AG04450 (cell line): ENCODE measurements at places on chromosomes 16 and 17. TPM values are rescaled to one million over a fixed set of nuclear protein-coding genes. Genes with fewer than 3 reads are reported as not detected.
A peak's percentile ranks its signal among the peaks of the same experiment; 100 is the strongest.

DNA sequence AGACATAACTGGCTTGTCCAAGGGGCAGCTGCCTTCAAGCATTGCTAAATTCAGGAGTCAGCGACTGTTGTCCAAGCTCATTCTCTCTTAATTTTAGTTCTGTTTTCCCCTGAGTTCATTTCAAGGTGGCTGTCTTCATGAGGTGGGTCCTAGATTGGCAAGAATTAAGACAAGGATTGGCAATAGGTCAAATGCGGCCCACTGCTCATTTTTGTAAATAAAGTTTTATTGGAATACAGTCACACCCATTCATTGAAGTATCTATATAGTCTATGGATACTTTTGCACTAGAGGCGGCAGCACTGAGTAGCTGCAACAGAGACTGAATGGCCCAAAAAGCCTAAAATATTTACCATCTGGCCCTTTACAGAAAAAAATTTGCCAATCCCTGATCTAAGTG, 73.8 kb downstream of the TMEM114 start:
- no peak for DNase-seq

The MAP2K3 gene
- 13.7 and 24.0 TPM in 2 replicates for polyA plus RNA-seq

DNA sequence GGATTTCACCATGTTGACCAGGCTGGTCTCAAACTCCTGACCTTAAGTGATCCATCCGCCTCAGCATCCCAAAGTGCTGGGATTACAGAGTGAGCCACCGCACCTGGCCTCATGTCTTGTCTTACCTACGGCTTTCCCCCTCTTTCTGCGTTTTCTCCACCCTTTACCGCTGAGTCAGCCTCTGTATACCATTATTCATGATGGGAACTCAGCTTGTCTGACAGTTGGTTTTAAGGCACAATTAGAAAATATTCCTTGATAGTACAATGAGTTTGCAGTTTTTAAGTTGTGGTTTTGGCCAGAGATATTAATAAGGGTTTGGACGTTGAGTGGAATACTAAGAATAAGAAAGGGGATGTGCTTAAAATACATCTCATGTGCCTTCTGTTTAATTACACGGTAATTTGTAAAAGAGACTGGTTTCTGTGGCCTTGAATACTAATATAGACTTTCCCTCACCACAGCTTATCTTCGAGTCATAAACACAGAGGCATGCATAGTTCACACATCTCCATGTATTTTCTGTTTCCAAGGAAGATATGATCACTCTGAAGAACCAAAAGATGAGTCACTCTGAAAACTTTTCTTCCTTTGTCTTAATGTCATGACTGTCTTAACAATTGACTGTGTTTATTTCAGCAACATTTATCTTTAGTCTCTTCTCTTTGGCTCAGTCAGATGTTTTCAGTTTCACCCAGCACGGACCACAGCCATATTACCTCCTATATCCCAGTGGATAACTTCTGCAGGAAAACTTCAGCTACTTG, 54.4 kb downstream of the PITPNC1 start:
- no peak for DNase-seq

- DNase-seq = no peak
Measured at GRCh38 chr17:66135896-66136295, 56.0 kb downstream of the CEP112 start.

DNA sequence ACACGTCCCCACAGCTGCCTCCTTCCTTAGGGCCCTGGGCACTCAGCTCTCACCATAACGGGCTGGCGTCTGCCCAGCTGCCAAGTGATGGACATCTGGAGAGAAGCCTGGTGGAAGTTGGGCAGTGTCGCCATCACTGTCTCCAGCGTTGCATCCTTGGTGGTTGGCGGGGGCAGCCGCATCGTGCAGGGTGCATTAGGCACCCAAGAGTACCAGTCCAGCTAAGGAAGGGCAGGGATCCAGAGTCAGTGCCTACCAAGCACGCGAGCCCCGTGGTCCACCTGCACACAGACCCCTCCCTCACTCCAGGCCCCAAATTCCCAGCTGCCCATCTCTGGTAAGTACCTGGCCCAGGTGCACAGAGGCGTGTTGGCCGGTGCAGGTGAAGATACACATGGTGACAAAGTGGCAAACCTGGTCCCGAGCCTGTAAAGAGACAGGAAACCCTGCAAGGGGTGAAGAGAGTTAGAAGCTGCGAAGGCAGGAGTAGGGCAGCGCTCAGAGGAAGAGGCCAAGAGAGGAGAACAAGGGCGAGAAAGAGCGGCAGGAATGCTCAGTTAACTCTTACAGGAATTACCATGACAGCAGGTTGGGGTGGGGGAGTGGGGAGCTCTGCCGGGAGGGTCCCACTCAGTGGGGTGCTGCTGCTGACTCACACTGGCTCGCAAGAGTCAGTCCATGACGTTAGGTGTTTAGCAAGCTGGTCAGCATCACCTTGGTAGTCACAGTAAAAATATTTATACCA, 9.5 kb downstream of the ALOX15 start:
- no peak for DNase-seq

DNA sequence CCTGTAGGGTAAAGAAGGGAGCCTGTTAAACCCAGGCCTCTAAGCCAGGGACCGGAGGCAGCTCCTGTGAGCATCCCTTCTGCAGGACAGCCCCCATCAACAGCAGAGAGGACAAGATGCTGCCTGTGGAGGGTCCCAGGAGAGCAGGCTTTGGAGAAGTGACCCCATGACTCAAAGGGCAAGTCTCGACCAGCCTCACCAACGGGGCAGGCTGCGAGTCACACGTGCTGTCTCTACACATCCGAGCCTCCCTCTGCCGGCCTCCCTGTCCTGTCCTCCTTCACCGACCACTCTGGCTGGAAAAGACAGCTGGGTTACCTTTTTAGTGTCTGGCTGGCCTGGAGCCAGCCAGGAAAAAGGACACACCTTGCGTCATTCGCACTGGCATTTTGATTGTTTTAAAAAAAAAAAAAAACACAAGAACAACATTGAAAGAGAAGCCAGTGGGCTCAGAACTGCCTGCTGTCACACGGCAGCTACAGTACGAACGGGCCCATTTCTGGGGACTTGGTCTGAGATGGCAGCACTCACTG, 74.5 kb upstream of the RCVRN start:
- no peak for DNase-seq

DNA sequence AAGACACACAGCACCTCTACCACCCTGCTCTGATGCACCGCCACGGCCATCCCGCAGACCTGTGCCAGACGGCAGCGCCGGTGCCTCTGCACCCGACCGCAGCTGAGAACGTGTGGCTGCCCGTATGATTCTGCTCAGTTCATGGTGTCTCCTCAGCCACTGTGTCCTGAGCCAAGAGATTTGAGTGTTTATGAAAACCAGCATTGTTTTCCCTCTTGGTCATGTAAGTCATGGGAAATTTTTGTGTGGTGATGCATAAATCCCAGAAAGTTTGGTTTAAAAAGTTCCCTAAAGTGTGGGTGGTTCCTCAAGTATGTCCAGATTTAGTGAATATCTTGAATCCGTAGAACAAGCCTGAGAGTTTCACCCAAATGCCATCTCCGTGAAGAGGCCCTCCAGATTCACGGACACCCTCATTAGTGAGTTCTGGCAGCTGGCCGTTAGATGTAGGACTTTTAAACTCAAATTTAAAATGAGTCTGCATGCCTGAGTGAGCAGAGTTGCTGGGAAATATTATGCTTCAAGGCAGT, 57.6 kb downstream of the CDRT4 start:
- DNase-seq = peak; percentile 93

- no peak for DNase-seq
Measured at GRCh38 chr16:20519231-20519630, 56.9 kb downstream of the ACSM2B start.

GRCh38 chr16:81313701-81314602, 810 bp upstream of the GAN start:
- no peak for DNase-seq

The NPIPA3 gene
- 1.4 and 1.8 TPM in 2 replicates for polyA plus RNA-seq

The RNF222 gene
- not detected in 2 replicates for polyA plus RNA-seq
